ENCODE measurements at places on chromosomes 2 and 18.

GRCh38 chr2:62195421-62196277, at the start of gene B3GNT2:
Gene B3GNT2 (plus strand): TSS chr2:62196115. CDS start chr2:62222221, 26,106 bp downstream.
- peak; percentile 72 for DNase-seq

GRCh38 chr2:219844401-219845091, 217.1 kb downstream of the SLC4A3 start:
- no peak for DNase-seq

DNA sequence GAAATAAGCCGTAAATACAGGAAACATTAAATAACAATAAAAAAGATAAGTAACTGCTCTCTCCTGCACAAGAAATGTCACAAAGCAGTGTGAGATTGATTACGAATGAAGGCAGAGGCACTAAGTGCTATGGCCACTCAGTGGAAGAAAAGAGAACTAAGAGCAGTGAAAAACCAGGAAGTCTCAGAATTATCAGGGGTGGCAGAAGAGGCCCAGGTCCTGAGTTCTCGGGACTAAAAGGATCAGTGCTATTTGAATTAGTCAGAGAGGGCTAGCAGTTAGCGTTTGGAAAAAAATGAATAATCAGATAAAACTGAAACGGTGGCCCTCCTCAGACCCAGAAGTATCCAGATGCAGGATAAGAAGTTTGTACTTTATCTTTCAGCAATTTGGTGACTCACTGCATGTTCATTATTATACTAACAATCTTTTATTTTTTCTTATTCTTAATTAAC, 367.1 kb downstream of the ZEB2 start:
- no peak for DNase-seq

- no peak for DNase-seq
Observed at GRCh38 chr2:237967463-237967951, 693 bp downstream of the UBE2F start.

GRCh38 chr2:105239924-105240323, 1.6 kb upstream of the GPR45 start:
- DNase-seq, result peak; percentile 78

- no peak for DNase-seq
Observed at GRCh38 chr18:6929370-6930102, 188.1 kb downstream of the LAMA1 start.

DNA sequence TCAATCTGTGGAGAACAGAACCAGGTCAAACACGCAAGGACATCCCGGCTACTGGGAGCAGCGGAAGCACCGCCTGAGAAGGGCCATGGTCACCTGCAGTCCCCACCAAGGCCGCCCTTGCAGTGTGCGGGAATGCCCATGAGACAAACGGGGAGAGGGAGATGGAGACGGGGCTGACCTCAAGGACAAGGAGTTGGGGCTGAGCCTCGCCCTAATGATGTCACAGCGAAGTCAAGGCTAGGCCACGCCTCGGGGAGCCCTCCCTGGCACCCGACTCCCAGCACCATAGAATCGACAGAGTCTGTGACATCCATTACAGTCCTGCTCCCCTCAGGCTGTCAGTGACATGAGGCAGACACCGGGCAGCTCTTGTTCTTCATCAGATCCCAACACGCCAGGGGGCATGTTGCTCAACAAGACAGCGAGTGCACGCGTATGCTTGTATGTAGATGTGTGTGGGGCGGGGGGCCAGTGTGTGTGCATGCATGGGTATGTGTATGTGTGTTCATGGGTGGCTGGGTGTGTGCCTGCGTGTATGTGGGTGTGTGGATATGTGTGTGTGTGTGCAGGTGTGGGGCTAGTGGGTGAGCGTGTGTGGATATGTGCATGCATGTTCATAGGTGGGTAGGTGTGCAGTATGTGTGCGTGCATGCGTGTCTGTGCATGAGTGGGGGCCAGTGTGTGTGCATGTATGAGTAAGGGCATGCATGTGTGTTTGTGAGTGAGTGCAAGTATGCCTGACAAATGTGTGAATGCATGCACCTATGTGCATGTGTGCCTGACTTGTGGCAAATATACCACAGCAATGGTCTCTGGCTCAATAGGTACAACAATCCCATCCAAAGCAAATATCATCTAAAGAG, 57.0 kb downstream of the ANKMY1 start:
- no peak for DNase-seq

DNA sequence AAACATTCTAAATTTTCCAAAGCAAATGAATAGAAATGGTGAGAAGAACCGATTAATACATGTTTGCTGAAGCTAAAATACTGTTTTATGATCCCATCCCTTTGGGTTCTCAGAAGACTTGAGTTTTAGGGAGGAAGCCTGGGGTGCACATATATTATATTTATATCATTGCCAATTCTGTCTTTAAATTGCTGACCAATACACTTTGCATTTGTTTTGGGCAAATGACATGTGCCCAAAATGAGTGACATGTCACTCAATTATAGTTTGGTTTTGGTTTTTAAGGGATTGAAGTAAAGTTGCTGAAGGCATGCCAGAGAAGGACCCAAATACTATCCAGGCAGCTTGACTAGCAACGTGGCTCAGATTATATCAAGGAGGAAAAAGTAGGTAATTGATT, 50.3 kb upstream of the SP3 start:
- DNase-seq, result no peak

DNA sequence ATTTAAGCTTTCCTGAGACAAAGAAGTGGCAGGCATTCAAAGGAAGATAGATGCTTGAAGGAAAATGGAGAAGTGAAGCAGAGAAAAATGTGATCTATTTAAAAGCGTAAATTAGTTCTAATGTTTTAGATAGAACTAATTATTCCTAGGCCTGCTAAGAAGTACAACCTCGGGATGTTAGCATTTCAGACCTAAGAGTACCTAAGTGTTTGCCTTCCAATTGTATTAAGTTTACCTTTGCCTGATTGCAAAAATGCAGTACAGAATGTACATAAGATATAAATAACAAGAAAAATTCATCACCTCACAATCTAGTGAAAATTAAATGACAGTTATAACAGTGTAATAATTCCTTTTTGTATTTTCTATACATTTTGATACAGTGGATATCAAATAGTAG, 71.1 kb upstream of the HNMT start:
- DNase-seq, result no peak

DNA sequence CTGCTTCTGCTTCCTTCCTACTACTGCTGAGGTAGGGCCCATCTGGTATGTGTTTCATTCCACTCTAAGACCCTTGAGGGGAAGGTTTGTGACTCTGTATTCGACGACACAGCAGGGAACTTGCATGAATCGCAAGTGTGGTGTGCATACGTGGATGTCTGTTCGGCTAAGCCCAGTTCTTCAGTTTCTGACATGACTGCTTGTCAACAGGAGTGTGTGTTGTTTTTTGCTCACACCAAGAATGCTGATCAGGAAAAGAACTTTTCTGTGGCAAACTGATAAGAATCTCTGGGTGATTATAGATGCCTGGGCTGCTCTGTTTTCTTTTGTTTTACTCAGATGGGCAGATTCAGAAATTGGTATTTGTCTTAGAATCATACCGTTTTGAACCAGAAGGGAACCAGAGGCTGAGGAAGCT, 22.0 kb downstream of the TNFRSF11A start:
- no peak for DNase-seq

- DNase-seq, result no peak
Observed at GRCh38 chr18:45654677-45655076, 39.4 kb downstream of the SLC14A2 start.

DNA sequence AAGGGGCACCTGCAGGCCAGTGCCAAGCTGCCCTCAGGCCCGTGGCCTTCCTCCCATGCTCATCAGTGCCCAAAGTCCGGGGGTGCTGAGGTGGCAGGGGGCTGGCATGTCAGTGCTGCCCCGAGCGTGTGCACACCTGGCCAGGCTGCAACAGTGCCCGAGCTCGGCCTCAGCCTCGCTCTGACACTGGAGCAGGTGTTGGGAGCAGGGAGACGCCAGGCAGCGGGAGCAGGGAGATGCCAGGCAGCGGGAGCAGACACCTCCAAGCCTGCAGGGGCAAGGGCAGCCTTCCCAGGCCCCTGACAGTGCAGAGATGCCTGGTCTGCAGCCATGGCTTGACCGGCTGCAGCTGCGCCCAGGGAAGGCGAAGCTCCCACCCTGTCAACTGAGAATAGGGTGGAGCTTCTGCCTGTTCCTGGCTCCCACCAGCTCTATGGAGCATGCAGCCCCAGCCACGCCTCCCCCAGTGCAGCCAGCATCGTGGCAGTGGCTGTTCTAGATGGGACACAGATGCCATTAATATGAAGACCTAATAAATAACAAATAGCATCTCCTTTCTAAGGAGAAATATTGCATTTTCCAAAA, 82.4 kb downstream of the DTNB start:
- no peak for DNase-seq

DNA sequence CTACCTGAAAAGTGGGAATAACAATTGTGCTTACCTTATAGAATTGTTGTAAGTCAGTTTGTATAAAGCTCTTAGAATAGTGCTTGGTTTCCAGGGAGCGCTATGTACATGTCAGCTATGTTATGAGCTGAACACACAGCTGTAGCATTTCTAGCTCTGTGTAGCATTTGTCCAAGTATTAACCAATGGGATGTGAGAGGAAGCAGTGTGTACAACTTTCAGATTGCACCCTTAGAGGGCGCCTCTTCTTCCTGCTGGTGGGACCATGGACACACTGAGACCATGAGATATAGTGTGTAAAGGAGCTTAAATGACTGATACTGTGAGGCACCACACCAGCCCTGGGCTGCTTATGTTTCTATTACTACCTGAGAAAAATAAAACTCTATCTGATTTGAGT, 380.2 kb downstream of the LNPK start:
- no peak for DNase-seq

DNA sequence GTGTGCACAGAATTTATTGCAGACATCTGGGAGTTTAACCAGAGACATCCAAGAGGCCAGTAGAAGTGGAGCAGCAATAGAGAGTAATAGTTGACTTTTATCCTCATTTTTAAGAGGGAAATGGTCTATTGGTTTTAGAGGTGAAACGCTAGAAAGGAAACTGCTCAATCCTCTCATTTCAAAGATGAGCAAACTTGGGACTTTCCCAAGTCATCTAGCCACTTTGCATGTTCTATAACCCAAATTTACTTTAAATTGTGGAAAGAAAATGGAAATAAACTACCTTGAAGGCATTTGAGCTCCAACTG, 601.7 kb downstream of the ARHGAP15 start:
- no peak for DNase-seq

GRCh38 chr18:36582988-36583745, 245.6 kb downstream of the TPGS2 start:
- DNase-seq, result no peak

- no peak for DNase-seq
Observed at GRCh38 chr2:18506883-18507509, 53.5 kb downstream of the RDH14 start.

- DNase-seq, result peak; percentile 78
Observed at GRCh38 chr2:164992818-164993217, 37.5 kb upstream of the SLC38A11 start.

DNA sequence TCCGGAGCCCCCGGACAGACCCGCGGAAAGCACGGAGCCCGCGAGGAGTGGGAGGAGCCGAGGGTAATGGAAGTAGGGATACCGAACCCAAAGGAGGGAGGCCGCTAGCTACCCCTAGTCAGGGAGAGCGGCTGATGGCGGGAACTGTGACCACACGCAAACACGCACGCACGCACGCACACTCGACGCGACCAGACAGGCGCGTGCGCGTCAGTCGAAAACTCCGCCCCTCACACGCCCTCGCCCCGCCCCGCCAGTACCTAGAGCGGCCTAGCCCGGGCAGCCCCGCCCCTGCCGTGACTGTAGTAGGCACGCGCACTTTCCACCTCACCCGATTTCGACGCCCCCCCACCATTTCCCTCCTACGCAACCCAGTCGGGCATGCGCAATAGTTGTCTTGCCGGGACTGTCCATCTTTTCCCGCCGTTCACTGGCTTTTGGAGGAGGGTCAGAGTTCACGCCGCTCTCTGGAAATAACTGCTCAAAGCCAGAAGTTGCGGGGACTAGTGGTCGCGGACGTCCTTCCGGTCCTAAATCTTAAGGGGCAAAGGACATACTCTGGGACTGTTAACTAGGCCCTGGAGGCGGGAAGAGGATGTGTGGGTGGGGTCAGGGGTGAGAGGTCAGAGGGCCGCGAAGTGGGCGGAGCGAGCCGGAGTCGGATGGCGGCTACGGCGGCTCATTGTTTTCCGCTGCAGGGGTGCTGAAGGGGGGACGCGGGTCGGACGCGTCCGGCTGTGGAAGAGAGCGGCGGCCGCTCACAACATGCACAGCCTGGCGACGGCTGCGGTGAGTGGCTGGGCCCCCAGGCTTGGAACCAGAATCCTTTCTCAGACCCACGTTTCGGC, at the start of the genes CNOT9 and USP37:
CNOT9 (plus strand) TSS at position 650 of the 848 bp plus-strand sequence; CDS start at position 766, 116 bp downstream.
USP37 (minus strand) TSS at position 162 of the 848 bp plus-strand sequence. CDS start 9,698 bp downstream, outside the sequence.
- peak; percentile 98 for DNase-seq

All from fibroblast of gingiva (primary cell).